Kidney epithelial cell (primary cell): ENCODE measurements at places on chromosomes 13 and 19.

DNA sequence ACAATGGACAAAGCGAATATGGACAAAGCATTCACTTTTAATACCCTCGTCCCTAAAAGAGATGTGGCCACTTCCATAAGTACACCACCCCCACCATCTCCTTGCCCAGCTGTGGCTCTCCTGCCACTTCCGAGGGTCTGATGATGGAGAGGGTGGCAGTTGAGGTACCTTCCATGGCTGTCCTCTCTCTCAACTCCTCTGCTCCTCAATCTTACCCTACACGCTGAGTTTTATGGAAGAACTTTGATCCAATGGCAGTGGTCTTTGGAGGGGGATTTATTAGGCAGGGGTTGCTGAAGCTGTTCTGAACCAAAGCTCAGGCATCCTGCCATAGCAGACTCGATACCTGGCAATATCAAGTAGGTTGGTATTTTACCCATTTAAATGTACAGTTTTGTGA is 413.0 kb downstream of the TSHZ3 start:
- no peak for DNase-seq

DNA sequence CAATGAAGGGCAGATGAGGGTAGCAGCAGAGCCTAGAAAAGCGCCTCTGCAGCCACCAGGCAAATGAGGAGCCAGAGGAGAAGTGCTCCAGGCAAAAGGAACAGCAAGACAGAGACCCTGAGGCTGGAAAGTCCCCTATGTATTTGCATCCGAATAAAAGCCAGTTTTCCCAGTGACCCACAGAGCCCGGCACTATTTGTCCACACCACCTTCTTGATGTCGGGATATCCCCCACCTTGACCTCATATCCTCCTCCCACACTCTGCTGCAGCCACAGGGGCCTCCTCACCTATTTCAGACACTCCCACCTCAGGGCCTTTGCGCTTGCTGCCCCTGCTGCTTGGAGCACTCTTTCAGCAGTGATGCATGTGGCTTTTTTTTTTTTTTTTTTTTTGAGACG is 6.6 kb downstream of the ATG4D start:
- DNase-seq: no peak

GRCh38 chr19:48108997-48109782 is 1.4 kb downstream of the PLA2G4C start:
- no peak for DNase-seq

- DNase-seq: peak; percentile 41
Measured at GRCh38 chr19:11797491-11797890, 832 bp upstream of the ZNF491 start.

DNA sequence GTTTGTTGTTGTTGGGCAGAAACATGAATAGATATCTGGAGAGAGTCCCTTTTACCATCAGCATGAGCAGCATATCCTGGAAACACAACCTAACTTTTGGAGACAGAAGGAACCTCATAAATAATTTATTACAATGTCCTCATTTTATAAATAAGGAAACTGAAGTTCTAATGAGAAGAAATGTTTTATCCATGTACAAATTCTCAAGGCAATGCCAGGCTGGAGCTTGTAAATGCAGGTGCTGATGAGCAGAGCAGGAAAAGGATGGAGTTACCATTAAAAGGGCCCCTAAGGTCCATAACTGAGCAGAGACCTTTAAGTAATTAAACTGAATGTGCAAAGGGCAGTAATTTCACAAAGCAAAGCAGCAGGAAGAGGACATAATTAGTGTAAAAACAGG is 17.3 kb downstream of the LCP1 start:
- no peak for DNase-seq

- DNase-seq: no peak
Measured at GRCh38 chr19:3760871-3761361, 576 bp downstream of the APBA3 start.

DNA sequence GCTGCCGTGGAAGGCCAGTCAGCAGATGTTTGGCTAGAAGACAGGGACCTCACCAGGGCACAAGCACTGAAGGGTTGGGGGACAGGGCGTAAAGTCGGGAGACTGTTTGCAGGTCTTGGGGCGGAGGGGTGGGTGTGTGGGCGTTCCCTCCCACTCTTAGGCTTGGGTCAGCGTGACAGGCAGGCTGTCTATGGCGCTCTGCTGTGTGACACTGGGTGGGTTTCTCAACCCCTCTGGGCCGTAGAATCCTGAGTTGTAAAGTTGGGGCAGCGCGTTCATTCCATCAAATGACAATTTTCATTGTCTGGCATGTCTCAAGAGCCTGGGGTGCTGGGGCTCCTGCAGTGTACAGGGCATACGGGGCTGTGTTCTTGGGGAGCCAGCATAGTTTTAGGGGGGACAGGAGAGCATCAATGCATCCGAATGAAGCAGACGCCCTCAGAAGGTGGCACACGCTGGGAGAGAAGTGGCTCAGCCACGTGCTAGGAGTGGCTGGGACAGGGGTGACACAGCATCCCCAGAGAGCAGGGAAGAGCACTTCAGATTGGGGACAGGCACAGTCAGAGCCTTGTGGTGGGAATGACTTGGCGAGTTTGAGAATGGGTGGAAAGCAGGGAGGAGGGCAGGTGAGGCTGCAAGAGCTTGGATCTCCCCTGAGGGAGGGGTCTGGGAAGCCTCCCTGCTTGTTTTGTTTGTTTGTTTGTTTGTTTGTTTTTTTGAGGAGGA is 4.4 kb downstream of the CRTC1 start:
- no peak for DNase-seq
